ENCODE measurements at places on chromosomes 12 and 14.

DNA sequence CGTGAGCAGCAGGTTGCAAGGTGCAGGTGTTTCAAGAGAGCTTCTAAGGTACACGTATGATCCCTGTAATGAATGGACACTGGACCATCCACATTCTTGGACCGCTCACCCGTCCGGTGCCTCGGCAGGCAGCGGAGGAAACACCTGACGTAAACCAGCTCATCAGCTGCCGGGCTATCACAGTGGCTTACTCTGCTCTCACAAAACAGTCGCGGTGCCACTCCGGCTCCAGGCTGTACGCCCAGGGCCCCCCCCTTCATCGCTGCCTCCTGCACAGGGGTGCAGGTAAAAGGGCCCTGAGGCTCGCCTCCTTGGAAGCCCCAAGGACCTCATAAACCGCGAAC is 436 bp downstream of the VPS33A start:
- no peak for DNase-seq

DNA sequence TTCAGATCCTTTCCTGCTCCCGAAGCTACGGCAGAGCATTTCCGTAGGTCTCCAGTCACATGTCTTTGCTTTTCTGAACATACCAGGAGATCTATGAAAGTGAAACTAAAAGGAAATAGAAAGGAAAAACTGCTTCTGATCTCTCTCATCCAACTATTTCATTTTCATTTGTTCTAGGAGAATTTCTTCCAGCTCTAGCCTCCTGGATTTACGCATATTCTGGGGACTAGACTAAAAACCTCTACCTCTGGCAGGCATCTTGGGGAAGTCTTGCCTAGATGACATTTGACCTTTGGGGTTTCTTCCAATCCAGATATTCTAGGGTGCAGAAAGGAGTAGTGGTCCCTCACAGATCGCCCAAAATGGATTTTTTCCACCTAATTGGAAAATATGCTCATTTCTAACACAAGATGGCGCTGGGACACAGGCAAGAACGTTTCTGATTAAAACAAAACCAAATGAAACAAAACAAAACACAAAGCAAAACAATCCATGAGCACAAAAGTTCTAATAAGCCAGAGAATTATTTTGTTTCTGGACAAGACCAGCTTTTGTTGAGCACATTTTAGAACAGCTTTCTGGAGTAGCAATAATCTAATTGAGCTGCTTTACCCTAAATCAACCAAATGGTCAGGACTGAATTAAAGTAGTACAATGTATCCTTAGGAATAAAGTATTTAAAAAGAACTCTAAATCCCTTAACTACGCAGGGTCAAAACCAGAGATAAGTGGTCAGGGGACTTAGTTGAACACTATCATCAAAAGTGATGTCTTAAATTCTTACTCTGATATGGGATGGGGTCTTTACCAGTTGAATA is 12.3 kb upstream of the PARP11 start:
- no peak for DNase-seq

GRCh38 chr12:27355979-27356378 is 23.3 kb downstream of the BMAL2 start:
- no peak for DNase-seq

DNA sequence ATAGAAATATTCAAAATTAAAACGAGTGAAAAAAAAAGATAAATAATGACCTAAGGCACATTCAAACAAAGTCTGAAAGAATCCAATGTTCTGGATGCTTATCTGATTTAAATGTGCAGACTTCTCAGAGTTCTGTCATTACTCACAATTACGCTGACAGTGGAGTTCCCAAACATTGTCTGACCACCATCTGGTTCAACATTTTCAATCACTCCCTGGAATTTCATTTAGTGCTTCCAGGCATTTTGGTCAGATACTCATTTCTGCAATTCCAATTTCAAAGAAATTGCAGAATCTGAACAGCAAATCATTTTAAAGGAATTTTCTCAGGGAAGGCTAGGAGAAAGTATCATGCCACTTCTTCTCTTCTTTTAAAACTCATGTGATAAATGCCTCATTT is 398.2 kb upstream of the PDE3A start:
- DNase-seq, result no peak

DNA sequence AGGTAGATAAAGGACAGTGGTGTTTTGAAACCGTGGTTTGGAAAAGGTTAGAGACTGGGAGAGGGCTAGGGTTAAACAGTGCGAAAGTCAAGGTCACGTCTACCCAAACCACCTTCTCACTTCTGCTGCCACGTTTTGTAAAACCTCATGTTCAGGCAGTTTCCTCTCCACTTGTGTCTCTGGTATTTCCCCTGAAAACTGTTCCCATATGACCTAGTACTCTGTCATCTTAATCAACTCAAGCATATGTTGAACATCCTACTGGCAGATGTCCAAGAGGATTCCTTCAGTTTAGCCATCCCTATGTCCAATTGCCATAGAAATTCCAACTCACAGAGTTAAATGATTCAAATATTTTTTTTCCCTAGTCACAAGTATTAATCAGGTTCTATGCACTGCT is 17.4 kb downstream of the CLEC4C start:
- DNase-seq, result no peak

GRCh38 chr12:118183711-118184110 is 47.8 kb downstream of the PEBP1 start:
- no peak for DNase-seq

DNA sequence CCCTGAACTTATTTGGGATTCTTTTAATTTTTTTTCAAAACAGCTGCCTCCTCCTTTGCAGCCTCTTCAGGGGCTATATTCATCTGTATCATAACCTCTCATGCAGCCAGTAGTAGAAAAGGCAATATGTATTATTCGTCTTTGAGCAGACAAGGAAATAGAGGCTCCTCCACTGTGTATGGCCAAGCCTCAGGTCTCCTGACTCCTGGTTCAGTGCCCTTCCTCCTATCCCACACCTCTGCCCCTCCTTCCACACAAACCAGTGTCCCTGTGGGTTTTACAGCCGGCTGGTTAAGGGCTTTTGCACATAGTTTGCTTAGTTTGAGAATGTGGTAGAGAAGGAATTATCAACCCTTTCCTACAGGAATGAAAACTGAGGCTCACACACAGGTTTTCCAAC is 8.8 kb upstream of the ACVRL1 start:
- DNase-seq, result no peak

- no peak for DNase-seq
These were observed 452.2 kb downstream of the IPO8 start for GRCh38 chr12:30243426-30243825.

GRCh38 chr14:52154992-52155650 is 86.3 kb upstream of the NID2 start:
- DNase-seq, result no peak

GRCh38 chr12:2960390-2960956 is 1.3 kb downstream of the TEAD4 start:
- no peak for DNase-seq

- DNase-seq, result no peak
These were observed 77.1 kb downstream of the PLXNC1 start for GRCh38 chr12:94225506-94225905.

DNA sequence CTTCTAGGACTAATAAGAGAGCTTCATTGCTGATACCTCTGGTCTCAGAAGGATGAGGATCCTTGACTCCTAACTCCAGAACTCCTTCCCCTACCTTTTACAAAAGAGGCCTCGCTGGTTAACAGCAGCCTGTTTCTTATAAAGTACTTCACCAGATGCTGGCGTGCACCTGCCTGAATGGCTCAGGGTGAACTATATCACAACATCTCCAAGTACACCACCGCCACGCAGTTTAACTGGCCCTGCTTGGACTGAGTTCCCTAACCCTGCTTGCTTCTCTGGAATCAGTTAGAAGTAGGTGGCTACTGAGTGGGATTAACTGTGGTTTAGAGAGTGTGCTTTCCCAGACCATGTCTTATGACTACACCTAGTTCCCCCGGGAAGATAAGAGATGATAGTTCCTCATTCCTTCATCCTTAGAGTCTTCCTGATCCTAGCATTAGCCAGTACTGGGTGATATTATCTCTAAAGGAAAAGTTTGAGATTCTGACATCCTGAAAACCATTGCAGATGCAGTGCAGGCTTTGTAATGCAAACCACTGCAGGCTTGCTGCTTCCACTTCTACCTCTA is 3.0 kb downstream of the FOXJ2 start:
- no peak for DNase-seq

DNA sequence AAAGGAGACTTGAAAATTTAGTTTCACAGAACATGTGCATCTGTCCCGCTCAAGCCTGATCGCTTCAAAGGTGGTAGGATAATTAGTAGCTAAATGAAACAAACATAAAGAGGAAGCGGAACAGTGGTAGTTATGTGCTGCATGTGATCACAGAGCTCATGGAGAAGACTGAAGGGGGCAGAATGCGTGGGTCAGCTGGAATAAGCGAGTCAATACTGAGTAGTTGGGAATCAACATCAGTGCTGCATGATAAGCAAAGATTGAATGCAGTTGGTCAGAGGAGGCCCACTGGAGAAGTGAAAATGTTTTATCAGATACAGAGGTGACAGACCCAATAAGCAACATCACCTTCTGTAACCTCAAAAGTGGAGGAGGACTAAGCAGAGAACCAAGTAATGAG is 95.1 kb upstream of the RFX4 start:
- DNase-seq, result no peak

DNA sequence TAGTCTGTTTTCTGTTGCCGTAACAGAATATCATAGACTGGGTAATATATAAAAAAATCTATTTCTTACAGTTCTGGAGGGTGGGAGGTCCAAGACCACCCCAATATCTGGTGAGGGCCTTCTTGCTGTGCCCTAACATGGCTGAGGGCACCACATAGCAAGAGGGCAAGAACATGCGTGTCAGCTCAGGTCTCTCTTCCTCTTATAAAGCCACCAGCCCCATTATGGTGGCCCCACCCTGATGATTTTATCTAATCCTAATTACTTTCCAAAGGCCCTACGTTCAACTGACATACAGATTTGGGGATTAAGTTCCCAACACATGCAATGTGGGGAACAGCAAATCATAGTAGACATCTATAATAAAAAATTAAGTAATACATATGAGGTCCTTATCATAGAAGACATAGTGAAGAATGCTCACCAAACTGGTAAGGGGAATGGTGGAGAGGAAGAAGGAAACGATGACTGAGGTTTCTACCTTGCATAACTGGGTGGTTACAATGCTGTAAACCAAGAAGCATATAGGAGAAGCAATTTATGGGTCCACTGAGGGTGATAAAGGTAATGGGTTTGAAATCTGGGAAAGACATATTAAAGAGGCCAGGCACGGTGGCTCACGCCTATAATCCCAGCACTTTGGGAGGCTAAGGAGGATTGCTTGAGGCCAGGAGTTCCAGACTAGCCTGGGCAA is 27.0 kb downstream of the BTBD7 start:
- no peak for DNase-seq

DNA sequence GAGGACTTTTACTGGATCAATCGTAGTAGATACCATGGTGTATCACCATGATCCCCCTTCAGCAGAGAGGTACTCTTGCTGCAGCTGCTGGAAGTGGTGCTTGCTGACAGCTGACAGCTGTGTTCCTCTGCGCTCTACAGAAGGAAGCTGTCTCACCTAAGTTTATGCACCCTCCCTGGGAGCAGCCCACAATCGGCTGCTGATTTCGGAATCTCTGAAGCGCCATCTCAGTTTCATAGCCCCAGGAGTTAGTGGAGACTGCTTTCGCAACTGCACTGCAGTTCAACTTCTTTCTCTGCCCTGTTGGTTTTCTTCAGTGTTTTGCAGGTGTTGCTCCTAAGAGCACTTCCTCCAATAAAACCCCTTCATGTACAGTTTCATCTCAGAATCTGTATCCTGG is 237.9 kb downstream of the PAWR start:
- no peak for DNase-seq

All from T-helper 17 cell (primary cell).